T-helper 17 cell (primary cell): ENCODE measurements at places on chromosomes 7 and 10.

- DNase-seq: no peak
Measured at GRCh38 chr7:135501402-135501801, 8.5 kb downstream of the CNOT4 start.

DNA sequence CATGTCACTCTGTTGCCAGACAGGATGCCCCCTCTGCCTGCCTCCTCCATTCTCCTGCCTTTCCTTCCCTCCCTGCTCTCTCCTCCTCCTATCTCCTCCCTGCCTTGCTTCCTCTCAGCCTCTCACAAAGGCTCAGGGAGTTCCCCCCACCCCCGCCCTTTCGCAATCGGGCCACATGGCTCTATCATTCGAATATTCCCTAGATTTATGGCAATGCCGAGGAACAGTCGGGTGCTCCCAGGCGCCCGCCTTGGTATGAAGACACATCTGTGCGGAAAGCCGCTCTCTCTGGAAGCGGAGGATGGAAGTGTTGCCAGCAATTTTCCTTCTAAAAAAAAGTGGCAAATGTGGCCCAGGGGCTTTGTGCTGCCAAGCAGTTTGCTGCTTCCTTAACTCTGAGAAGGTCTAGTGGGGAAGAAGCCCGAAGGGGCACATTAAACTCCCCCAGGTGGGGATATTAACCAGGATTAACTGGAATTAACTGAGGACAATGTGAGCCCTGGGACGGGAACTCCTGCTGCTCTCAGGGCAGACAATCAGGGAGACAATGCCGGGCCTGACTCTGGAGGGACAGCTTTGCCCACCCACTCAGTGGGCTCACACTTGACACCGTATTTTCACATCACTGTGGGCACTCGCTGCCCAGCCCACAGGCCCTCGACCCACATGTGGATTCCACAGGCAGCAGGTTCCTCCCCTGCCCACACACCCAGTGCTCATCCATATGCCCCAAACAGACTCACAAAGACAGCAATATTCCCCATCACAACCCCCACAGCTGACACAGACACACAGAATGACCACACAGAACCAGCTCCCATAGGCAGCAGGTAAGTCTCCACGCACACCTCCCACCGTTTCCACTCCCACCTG lies 88.4 kb upstream of the SMNDC1 start:
- DNase-seq: no peak

DNA sequence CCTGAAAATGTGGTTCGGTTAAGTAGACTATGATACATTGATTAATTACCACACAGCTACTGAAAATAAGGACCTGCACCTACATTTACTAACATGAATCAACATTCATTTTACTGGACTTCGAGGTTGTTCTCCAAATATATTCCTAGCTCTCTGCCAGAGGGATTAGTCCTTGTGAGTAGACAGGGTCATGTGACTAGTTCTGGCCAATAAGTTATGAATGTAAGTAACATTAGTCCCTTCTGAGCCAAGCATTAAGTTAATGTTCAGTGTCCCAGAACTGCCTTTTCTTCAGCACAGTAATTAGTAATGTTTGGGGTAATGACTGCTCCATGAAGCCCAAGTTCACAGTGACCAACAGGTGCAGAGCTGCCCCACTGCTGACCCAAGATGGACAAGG lies 9.2 kb downstream of the ITIH5 start:
- no peak for DNase-seq

DNA sequence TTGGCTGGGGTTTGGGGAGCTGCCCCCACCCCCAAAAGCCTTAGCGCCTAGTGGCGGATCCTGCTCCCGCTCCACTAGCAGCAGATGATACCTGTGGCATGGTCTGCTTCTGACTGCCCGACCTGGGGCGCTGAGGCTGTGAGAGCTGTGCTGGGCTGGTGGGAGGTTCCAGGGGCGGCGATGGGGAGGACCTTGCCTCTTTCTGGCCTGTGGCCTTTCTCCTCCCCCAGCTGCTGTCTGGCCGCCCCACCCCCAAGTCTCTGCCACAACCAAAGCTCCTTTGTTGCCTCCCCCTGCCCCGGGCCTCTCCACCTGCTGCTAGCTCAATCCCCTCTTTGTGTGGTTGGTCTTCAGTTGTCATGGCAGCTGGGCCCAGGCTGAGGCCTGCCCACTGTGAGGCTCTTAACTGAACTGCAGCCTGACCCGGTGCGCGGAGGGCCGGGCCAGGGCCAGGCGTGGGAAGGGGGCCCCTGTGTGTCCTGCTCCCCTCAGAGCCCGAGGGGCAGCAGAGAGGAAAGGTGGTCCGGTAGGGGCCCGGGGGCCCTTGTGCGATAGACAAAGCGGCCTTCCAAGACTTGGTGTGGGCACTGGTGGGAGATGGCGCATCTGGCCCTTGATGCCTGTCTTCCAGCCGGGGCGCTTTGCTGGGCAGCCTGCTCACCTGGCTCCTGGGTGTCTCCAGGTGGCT lies 4.7 kb downstream of the ZNF775 start:
- DNase-seq: no peak

DNA sequence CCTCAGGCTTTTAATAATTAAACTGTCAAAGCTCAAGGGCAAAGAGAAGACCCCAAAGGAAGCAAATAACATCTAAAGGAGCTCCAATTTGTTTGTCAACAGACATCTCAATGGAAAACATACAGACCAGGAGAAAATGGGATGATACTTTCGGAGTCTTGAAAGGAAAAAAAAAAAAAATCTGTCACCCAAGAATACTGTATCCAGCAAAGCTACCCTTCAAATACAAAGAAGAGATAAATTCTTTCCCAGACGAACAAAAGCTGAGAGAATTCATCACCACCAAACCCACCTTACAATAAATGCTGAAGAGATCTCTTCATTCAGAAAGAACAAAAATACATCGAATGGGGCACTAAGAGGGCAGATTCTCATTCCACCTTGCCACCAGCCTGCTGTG lies 232.8 kb downstream of the PTPRN2 start:
- DNase-seq: no peak

DNA sequence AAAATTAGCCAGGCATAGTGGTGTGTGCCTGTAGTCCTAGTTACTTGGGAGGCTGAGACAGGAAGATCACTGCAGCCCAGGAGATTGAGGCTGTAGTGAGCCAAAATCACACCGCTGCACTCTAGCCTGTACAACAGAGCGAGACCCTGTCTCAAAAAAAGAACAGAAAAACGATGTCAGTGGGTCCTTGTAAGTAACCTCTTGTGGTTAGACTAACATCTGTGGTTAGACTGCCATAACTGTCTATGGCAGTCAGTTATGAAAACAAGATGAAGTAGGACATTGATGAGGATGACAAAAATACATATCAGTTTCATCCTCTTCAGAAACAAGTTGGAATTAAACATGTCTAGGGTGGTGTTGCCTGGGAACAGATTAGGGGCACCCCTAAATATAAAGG lies 53.3 kb downstream of the AKAP9 start:
- no peak for DNase-seq

- DNase-seq: no peak
Measured at GRCh38 chr10:27446091-27446918, 57.8 kb upstream of the RAB18 start.

DNA sequence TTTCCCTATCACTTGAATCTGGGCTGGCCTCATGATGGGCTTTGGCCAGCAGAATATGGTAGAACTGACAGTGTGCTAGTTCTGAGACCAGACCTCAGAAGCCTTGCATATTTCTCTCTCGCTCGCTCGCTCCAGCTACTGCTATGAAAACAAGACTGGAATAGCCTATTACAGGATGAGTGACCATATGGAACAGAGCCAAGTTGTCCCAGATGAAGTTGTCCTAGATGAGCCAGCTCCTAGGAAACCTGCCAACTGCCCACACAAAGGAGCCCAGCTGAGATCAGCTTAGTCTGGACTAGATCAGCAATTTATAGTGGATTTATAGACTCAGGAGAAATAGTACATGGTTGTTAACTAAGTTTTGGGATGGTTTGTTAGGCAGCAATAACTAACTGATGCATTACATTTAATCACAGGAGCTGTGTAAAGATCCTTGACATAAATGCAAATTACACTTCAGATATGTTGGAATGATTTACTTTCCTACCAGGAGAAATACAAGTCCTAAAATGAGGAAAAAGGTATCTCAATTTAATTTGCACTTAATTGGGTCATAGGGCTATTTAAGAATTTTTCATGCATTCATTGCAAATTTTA lies 6.8 kb upstream of the HECW1 start:
- no peak for DNase-seq

GRCh38 chr7:152882576-152883310 lies 123.2 kb downstream of the ACTR3B start:
- DNase-seq: no peak

- no peak for DNase-seq
Measured at GRCh38 chr10:91930939-91931338, 7.4 kb downstream of the BTAF1 start.

GRCh38 chr10:117927332-117927731 lies 119.4 kb downstream of the RAB11FIP2 start:
- DNase-seq: no peak

DNA sequence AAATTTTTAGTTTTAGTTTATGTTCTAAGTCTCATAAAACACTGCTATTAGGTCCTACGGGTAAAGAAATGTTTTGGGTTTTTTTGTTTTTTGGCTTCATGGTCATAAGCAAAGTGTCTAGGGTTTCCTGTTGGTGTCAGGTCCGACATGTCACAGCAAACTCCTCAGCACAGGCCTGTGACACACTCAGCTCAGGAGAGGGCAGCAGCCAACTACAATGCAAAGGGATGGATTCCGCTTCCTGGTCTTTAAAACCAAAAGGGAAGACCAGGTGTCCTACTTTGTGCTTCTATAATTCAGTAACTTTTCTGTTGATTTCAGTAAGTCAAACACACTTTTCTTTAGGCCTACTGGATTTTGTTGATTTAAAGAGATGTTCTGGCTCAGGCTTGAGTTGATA lies 83.8 kb upstream of the MACROH2A2 start:
- DNase-seq: no peak

DNA sequence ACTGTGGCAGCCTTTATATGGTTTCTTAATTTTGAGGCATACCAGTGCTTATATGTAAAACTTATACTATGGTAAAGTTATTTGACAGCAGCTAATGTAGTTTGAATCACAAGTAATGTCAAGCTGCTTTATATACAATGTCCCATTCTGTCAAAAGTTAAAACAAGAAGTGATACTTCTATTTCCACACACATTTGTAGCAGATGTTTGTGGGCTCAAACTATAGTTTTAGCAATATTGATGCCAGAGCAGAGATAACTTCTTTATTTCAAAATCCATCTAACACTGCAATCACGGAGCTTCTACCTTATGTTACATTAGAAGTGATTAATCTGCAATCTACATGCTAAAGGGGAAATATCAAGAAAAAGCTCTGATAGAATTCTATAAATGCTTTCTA lies 149.6 kb downstream of the ADK start:
- DNase-seq: no peak

GRCh38 chr7:23026164-23026563 lies 12.2 kb upstream of the HYCC1 start:
- DNase-seq: no peak

DNA sequence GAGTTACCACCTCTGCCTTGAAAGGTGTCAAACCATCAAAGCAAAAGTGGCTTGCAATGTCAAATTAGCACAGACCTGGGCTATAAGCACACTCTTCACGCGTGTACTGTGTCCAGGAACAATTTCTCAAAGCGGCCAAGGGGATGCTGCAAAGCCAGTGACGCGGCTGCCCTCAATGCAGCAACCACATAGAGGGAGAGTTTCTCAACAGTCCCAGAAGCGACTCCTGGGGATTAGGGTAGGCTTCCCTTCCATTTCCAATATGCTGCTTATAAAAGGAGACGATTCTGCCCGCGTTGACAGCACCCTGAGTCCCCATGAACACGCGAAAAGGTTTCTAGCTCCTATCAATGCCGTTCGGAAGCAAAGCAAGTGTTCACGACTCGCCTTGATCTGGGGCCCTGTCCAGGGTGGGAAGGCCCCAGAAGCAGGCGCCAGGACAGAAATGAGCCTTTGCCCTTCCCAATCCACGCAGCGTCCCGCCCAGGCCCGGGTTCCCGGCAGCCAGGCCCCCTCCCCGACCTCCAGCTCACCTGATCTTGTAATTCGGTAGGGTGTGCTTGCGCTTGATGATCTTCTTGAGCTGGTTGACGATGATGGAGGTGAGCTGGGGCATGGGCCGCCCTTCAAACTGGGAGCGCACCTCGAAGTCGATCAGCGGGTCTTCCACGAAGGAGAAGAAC lies 1.3 kb downstream of the PDZD8 start:
- no peak for DNase-seq

DNA sequence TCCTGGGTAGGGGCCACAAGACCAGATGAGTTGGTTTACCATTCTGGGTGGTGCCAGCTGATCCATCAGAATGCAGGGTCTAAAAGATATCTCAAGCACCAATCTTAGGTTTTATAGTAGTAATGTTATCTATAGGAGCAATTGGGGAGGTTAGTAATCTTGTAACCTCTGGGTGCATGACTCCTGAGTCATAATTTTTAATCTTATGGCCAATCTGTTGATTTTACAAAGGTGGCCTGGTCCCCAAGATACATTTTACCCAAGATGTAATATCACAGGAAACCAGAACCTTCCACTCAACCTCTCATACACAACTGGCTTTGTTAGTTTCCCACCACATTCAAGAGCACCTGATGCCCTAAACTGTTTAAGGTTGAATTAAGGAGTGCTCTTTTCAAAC lies 79.5 kb downstream of the C1GALT1 start:
- DNase-seq: no peak

GRCh38 chr7:32579776-32580175 lies 84.5 kb downstream of the AVL9 start:
- DNase-seq: no peak

DNA sequence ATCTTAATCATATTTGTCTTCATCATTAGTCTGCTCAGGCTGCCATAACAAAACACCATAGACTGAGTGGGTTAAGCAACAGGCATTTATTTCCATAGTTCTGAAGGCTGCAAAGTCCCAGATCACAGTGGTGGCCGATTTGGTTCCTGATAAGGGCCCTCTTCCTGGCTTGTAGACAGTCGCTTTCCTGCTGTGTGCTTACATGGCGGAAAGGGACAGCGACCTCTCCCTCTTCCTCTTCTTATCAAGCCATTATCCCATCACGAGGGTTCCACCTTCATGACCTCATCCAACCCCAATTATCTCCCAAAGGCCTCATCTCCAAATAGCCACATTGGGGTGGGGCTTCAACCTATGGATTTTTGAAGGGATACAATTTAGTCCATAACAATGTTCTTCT lies 84.0 kb downstream of the LYZL1 start:
- no peak for DNase-seq

DNA sequence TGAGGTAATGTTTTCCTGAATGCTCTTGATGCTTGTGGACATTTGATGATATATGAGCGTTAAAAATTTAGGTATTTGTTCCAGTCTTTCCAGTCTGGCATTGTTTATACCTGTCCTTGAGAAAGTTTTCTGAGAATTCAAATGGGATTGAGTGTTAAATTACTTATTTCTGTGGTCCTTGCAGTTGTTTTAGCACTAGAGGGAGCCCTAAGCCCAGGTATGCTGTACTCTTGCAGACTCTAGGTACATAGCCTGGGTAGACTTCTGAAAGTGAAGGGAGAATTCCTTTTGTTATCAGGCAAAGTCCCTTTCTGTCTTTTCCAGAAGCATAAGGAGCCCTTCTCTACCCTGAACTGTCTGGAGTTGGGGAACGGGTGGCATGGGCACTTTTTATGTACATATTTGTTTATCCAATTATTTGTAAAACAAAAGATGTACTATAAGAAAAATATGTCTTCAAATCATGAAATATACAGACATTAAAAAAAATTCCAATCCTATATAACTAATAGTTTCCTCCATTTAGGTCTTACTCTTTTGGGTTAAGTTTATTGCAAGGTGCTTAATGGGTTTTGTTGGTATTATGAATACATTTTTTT lies 262.1 kb downstream of the ATRNL1 start:
- no peak for DNase-seq
